ENCODE measurements at places on chromosomes 12 and 14.

DNA sequence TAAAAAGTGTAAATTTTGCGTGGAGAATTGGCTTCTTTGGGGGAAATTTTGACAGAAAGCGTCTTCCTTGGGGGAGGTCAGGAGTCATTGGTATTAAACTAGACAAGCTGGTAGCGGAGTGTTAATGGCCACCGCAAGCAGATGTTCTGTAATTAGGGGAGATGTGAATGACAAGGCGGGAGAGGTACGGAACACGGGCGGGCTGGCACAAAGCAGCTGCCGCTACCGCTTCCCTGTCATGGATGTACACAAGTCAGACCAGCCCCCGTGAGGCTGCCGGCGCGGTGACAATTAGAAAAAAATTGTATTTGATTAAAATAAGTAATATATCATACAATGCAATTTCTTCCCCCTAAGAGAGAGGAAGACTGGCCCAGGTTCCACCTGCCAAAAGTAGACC is 501.6 kb downstream of the VRK1 start:
- no peak for DNase-seq

- no peak for DNase-seq
Observed at GRCh38 chr12:49967777-49968250, 4.9 kb upstream of the AQP6 start.

- no peak for DNase-seq
Observed at GRCh38 chr12:47408171-47408871, 297.5 kb downstream of the RPAP3 start.

- no peak for DNase-seq
Observed at GRCh38 chr12:2826721-2827515, 7.9 kb downstream of the NRIP2 start.

GRCh38 chr12:5043589-5044419 is at the start of gene KCNA5:
Gene KCNA5, plus strand, starts transcription at chr12:5043879. Its CDS starts 269 bp downstream, at chr12:5044148.
- DNase-seq, result no peak

DNA sequence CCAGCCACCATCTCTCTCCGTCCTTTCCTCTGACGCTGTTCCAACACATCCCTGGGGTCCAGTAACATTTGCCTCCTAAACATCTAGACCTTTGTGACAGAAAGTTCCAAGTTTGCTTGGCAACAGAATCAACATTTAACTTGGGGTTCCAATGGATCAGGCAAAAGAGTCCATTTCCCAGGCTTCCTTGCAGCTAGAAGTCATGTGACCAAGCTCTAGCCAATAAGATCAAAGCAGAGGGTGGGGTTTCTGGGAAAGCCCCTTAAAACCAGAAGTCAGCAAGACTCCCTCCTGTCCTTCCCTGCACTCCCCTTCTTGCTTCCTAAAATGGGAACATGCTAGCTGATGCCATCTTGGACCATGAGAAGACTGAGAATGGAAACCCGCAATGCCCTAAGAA is 14.7 kb downstream of the FOXN3 start:
- no peak for DNase-seq

- DNase-seq, result peak; percentile 70
Observed at GRCh38 chr12:122421187-122421820, 1.2 kb downstream of the CLIP1 start.

DNA sequence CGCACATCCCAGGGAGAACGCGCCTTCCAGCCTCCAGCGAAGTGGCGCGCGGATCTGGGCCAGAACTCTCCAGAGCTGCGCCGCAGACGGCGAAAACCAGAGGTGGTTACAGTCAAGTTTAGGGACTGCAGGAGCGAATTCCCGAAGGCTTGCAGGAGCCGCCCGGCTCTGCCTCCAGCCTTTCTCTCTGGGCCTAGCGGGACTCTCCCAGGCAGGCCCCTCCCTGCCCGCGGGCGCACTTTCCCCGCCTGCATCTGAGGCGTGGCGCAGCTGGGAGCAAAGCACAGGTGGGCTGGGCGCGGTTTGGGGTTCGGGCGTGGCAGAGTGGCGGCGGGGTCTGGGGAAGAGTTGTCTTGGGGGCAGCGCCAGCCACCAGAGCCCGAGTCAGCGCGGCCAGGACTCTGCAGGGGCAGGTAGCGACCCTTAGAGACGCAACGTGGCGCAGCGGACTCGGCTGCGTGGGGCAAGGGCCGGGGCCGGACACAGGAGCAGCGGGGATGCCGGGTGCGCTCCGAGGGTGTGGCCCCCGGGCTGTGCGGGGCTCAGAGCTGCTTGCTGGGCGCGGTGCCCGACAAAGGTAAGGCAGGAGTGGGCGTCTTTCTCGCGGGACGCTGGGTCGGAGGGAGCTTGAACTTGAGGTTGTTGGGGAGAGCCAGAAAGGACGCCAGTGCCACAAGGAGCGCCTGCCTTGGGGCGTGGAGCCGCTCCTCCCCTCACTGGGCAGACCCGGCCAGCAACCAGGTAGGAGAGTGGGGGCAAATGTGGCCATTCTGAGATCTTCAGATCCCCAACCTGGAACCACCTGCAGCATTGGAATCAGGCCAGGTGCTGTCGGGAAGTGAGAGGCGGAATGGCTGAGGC is 1126.0 kb downstream of the AACS start:
- DNase-seq, result no peak

- no peak for DNase-seq
Observed at GRCh38 chr14:54806616-54807015, 96.0 kb downstream of the GCH1 start.

- no peak for DNase-seq
Observed at GRCh38 chr14:104891664-104892530, 26.8 kb downstream of the CEP170B start.

GRCh38 chr12:52096332-52097044 is 17.0 kb downstream of the SMIM41 start:
- no peak for DNase-seq

- peak; percentile 14 for DNase-seq
Observed at GRCh38 chr14:23093991-23094665, 808 bp downstream of the ACIN1 start.
